CD4-positive, alpha-beta T cell treated with Interleukin-21 for 1 hour (primary cell): ENCODE measurements at places on chromosomes 7 and 10.

DNA sequence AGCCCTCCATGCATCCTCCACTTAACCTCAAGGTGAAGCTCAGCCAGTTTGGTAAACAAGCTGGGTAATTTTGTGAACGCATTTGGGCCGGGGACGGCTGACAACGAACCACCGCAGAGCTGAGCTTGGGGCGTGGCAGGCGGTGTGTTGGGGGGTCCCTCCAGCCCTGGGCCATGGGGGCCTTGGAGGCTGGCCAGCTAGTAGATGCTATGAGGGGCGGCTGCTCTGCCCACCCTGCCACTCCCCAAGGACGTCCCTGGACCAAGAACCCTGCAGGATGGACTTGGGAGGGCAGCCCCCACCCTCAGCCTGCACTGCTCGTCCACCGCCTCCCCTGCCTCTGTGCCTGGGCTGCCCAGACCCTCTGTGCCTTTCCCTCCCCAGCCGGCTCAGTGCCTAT is 12.0 kb upstream of the SCART1 start:
- no peak for DNase-seq

DNA sequence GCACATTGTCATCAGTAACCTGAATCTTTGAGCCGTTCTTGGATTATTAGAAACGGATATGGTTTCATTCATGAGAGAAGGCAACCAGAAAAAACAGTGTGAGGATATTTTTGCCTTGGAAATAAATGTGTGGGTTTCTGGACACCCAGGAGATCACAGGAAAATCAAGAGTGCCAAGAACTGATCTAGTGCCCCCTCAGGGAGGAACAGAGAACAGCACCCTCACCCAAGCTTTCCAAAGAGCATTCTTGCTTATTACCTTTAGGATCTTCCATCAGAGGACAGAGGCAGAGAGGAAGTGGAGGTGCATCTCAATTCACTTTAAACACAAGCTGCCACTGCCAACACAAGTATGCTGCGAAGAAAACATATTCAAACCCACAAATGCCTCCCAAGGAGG is 851.5 kb upstream of the COBL start:
- DNase-seq = no peak

DNA sequence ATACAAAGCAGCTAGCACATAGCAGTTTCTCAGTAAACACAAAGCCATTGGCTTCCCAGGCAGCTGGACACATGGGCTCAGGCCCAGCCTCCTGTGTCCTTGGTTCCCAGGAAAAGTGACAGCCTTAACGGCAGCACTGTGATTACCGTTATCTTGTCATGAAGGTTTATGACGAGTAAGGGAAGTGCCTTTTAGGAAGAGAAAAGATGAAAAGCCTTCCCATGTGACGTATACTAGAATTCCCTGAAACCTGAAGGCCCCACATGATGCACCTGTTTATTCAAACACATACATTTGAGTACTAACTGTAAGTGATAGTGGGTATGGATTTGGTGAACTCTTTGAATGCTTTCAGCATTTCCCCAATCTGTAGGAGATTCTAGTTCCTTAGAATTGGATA is 244.2 kb downstream of the DPP6 start:
- DNase-seq = no peak

DNA sequence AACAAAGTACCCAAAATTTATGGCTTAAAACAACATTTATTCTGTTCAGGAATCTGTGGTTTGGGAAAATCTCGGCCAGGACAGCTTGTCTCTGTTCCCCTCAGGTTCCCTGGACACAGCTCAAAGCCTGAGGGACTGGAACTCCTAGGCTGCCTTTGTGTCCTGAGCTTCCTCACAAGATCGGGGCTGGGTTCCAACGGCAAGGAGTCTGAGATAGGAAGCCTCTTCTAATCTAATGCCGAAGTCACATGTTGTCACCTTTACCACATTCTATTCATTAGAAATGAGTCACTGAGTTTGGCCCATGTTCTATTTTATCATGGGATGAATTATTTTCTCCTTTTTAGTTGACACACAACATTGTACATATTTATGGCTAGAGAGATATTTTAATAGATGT is 80.5 kb downstream of the ANKRD26 start:
- DNase-seq = no peak

DNA sequence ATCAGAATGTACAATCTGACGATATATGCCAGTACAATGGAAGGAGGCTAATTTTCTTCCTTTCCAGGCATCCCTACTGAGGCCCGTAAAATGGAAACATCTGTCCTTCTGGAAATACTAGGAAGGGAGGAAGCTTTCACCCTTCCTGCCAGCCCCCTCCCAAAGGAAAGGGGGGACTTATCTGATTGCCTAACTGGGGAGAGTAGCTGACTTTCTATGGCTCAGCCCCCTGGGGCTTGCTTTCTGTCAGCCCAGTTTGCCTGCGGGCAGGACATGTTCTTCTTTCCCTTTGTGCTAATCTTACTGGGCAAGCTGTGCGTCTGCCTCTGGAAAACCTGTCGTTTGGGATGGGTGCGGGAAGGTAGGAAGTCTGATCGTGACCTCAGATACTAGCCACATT is 508.9 kb downstream of the SUGCT start:
- DNase-seq = no peak

GRCh38 chr10:78555128-78555527 is 513.6 kb upstream of the ZMIZ1 start:
- DNase-seq = no peak

DNA sequence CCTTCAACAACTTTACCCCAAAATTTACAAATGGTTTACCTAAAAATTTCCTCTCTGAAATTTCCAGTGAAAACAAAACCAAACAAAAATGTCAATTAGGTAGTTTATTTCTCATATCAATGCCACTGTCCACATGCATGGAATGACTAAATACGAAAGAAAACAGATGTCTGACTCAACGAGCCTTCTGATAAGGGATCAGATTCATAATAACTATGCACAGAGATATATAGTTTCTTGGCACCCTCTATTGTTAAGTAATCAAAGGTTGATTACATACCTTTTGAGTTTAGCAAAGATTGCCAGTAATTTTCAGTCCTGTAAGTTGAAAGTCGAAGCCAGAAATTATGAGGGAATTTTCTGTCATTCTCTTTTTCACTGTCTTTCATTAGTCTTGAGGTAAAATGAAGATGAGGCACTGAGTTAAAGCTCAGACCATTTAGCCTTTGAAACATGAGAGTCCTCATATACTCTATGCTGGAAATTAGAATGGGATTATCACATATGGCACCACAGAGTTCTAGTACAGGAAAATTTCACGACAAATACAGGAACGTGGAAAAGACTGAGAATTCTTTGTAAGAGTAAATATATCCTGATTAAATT is 519.1 kb upstream of the ANKRD30A start:
- DNase-seq = no peak

DNA sequence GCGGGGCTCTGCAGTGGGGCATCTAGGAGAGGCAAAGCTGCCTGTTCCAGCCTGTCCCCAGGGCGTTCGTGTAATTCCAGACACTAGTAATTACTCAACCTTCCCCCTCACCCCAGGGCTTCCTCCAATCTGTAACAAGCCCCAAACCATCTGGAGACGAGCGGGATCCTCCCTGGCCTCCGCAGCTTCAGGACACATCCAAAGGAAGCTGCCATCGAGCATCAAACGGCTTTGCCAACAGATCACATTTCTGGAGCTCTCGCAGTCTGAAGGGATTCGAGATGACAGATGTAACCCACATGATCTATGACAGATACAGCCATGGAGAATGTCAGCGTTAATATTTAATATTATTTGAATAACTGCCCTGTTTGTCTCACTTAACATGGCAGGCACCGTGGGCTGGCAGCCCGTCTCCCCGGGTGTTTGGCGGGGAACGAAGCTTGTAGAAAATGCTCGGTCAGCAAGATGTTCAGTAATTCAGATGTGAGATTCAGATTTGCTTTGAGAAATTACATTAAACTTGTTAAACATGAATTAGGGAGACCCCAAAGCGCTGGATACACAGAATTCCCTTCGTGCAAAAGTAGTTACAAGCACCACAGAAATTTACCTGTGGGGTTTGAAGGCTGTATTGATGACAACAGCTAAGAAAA is 108.5 kb upstream of the C7orf33 start:
- DNase-seq = no peak

DNA sequence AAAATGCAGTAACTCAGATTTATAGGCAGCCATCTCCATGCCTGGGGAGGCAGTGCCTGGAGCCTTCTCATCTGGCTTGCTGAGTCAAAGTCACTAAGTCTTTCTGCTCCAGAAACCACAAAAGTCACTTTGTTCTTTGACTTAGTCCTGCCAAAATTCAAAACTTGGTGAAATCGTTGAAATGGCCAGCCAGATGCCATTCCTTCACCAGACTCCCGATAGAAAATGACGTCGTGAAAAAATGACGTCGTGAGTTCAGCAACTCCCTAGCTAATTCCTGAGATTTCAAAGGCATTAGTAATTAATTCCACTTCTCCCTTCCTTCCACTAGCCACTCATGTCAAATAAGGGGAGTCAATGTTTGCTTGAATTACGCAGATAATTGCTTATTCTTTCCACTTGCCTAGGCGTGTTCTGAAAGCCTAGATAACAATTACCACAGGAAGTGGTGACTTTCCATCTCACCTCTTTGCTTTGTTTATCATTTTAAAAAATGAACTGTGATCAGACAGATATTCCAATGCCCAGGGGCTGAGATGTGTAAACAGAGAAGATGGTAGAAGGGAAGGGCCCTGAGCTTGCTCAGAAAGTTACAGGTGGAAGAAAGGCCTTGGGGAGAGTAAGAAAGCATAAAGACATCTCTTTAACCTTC is 48.5 kb upstream of the OSBPL3 start:
- peak; percentile 60 for DNase-seq

GRCh38 chr10:129956286-129956670 is 7.8 kb downstream of the EBF3 start:
- no peak for DNase-seq

- DNase-seq = peak; percentile 58
Observed at GRCh38 chr10:12214763-12215218, 18.8 kb downstream of the CDC123 start.

GRCh38 chr10:85608706-85609105 is 757.9 kb downstream of the GRID1 start:
- DNase-seq = no peak

- no peak for DNase-seq
Observed at GRCh38 chr7:95335093-95335492, 10.8 kb upstream of the PON1 start.

GRCh38 chr7:131329176-131329570 is 1.5 kb downstream of the MKLN1 start:
- DNase-seq = no peak

GRCh38 chr10:110430340-110431273 is 67.1 kb upstream of the DUSP5 start:
- no peak for DNase-seq

GRCh38 chr7:150451097-150451793 is 815 bp downstream of the GIMAP8 start:
- DNase-seq = peak; percentile 77

- no peak for DNase-seq
Observed at GRCh38 chr7:38550836-38551235, 80.3 kb downstream of the AMPH start.

DNA sequence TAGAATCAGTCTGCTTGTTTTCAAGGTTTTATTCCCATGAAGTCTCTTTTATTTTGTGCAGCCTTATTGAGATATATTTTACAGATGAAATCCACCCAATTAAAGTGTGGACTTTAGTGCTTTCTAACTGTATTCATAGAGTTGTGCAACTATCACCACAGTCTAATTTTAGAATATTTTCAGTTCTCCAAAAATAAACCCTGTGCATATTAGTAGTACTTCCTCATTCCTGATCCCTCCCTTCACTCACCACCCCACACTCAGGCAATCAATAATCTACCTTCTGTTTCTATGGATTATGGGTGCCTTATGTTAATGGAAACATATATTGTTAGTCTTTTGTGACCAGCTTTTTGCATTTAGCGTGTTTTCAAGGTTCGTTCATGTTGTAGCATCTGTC is 185.7 kb upstream of the TMEM72 start:
- DNase-seq = no peak

GRCh38 chr7:136845899-136846465 is 22.5 kb upstream of the CHRM2 start:
- DNase-seq = no peak

GRCh38 chr7:121228779-121229178 is 100.0 kb upstream of the WNT16 start:
- DNase-seq = no peak

DNA sequence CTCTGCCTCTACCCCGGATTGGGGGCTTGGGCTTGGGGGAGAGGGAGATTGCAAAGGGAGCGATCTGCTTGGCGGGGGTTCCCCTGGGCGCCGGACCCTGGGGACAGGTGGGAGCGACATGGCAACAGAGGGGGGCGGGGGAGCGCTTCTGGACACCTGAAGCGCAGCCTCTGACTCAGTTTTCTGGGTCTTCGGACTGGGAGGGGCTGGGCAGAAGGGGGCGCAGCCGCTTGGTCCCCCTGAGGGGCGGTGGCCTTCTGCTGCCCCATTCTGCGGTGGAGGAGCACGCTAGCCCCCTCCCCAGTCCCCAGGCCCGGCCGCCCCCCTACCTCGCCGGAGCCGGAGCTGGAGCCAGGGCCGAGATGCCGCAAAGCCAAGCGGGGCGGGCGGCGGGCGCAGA is 380 bp downstream of the NAT16 start:
- no peak for DNase-seq

DNA sequence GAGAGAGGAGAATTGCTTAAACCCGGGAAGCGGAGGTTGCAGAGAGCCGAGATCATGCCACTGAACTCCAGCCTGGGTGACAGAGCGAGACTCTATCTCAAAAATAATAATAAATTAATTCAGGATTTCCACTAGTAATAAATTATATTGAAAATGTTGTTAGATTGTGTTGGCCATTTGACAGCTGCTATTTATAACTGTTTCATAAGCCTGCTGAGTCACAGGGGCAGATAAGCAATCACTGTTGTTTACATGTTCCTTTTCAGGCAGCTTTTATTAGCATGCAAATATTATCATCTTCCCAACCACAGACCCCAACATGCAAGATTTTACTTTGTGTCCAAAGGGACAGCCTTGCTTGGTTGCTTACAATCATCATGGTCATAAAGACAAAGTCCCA is 49.5 kb upstream of the ZNF138 start:
- DNase-seq = no peak

DNA sequence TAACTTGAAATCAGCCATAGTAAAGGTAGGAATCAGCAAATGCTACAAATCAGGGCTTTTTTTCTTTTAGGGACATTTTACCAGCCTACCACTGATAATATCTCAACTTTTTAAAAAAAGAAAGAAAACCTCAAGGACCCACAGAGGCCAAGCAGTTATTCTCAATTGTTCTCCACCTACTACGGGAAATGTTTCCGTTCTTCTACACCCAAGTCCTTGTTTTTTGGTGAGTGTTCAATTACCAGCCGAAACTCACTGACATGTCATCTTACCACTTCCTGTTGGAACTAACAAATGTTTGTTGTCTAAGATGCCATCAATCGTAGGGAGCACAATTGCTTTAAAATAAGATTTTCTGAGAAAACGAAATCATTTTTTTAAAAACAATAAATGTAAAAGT is 50.2 kb upstream of the CDK1 start:
- peak; percentile 87 for DNase-seq

DNA sequence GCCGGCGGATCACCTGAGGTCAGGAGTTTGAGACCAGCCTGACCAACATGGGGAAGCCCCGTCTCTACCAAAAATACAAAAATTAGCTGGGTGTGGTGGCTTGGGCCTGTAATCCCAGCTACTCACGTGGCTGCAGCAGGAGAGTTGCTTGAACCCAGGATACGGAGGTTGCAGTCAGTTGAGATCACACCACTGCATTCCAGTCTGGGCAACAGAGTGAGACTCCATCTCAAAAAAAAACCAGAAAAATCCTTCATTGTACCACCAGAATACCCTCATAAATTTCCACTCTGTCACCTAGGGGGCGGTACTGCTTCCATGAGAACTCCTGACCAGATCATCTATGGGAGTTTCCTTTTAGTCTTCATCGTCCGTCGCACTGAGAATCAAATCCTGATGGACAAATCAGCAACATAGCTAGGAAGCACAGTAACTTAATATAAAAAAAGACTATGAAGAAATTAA is 225.8 kb upstream of the KLF14 start:
- DNase-seq = peak; percentile 74
